ENCODE measurements at places on chromosomes 1 and 21.

DNA sequence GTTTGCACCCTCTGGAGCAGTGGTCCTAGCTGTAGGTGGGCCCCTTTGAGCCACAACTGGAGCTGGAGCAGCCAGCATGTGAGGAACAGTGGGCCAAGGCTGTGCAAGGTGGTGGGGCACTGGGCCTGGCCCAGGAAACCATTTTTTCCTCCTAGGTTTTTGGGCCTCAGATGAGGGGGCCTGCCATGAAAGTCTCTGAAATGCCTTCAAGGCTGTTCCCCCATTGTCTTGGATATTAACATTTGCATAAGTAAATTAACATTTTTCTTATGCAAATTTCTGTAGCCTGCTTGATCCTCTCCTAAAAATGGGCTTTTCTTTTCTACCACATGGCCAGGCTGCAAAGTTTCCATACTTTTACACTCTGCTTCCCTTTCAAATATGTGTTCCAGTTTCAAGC, 212.0 kb downstream of the NTNG1 start:
- no peak for DNase-seq

DNA sequence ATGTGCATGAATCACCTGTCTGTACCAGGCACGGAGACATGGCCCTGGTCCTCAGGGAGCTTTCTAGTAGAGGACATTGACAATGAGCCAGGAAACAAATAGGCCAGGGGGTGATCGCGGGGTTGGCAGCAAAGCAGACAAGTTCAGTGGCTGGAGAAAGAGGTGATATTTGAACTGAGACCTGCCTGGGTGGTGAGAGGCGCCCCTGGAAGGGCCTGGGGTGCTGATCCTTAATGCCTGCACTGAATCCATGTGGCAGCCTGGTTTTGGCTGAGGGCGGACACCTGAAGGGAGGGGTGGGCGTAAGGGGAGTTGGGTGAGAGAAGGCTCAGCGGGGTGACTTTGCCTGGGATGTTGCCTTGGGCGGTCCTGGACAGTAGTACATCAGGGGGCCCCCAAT, 35.9 kb downstream of the URB2 start:
- DNase-seq = no peak

DNA sequence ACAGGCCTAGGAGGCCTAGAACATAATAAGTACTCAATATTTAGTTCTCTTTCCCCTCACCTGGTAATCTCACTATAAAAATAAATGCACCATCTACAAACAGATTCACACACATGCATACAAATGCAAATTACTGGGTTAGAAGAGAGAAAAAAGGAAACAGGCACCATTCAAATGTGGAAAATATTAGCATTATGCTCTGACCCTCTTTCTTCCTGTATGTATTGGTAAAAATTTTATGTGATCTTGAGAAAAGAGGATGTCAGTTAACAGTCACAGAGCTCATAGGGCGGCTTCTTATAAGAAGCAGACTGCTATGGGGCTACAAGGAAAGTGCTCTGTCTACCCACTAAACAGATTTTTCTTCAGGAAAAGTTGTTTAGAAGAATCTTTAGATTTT, 565.4 kb downstream of the LMO4 start:
- no peak for DNase-seq

DNA sequence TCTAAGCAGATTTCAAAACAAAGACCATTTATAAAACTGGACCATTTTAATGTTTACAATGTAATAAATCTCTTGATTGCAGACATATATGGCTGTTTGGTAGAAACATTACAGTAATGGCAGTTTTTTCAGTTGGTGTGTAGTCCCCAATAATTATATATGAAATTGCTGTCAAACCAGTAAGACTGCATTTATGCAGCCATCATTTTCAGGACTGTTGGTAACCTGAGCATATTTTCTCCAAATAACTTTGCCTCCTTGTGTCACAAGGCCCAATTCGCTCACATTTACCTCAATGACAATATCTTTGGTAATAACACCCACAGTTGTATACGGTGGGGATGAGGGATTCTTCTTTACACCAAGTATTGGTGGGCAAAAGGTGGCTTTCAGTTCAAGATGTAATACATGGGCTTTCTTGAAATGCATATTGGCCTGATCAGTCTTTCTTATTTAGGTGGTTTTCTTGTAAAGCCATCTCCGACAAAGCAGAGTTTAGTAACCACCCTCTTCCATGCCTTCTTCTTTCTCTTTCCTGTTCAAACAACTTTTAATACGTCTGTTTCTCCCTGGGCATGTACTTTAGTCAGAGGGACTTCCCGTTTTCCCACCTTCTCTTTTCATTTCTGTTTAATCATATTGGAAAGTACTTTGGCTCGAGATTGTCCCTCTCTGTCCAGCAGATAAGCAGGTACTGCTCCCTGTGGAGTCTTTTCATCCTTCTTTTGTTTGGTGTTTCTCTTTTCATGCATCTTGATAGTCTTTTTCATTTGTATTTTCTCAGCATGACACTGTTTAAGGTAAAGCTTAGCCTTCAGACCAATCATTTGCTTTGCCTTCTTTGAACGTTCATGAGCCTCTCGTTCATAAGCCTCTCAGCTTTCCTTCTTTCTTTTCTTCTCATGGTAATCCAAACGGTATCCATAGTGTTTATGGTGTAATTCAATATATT, 30.4 kb downstream of the ATP2B4 start:
- DNase-seq = no peak

DNA sequence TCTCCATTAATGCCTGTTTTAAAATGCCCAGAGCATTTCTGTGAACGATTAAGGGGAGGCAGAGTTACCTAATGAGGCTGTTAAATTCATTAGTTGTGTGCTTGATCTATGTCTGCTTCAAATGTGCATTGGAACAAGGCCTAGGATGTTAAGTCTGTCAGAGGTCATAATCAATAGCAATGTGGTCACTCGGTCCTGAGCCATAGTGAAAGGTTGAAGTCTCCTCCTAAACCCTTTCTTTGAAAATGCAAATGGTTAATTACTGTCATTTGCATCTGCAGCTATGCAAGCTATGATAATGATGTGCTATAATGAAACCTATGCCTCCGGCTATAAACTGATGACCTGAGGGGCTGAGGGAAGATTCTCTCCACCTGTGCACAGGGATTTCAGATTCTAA, 114.2 kb upstream of the NR5A2 start:
- DNase-seq = no peak

- no peak for DNase-seq
Observed at GRCh38 chr1:22123071-22123390, 19.9 kb downstream of the WNT4 start.

- DNase-seq = no peak
Observed at GRCh38 chr1:245859493-245860114, 647.5 kb downstream of the SMYD3 start.

DNA sequence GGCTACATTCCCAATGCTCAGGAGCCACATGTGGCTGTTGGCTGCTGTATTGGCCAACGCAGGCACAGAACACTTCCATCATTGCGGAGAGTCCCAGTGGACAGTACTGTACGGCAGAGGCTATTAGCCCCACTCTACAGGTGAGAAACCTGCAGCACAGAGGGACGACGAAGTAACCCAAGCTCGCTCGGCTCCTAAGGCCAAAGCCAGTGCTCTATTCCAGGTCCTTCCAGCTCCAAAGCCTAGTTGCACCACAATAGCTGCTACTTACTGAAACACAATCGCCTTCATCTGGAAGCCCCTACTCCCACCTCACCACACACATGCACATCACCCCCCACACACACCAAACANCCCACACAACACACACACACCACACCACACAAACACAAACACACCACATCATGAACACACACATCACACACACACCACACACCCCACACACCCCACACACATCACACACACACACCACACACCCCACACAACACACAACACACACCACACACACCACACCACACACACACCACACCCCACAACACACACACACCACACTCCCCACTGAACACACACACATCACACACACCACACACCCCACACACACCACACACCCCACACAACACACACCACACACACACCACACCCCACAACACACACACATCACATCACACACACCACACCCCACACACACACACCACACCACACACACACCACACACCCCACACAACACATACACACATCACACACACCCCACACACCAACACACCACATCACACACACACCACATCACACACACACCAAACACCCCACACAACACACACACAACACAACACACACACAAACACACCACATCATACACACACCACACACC, 3.2 kb downstream of the LYPD8 start:
- DNase-seq = peak; percentile 11

DNA sequence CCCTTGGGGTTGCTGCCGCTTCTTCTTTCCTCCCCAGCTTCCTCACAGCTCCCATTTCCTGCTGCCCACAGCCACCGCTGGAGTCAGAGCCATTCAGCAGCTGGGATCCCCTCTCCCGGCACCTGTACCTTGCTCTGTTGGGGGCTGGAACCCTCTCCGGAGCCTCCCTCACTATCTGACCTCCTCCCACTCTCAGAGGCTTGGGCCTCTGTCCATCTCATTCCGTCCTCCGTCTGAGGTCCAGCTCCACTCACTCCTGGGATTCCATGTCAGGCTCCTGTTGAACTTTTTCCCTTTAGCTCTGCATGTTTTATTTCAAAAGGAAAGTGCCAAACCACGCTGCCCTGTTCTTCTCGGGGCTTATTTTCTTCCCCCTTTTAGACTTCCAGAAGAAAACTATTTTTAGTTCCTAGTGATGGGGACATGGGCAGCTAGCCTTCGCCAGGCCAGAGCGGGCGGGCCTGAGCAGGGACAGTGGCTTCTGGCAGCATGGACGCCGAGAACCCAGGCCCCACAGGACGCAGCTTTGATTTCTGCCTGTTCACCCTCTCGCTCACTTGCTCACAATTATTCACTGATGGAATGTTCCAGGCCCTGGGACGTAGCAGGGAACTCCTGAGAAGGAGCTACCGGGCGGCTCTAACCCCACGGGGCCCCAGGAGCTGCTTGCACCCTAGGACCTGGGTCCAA, 79.2 kb downstream of the ARHGEF10L start:
- DNase-seq = no peak

DNA sequence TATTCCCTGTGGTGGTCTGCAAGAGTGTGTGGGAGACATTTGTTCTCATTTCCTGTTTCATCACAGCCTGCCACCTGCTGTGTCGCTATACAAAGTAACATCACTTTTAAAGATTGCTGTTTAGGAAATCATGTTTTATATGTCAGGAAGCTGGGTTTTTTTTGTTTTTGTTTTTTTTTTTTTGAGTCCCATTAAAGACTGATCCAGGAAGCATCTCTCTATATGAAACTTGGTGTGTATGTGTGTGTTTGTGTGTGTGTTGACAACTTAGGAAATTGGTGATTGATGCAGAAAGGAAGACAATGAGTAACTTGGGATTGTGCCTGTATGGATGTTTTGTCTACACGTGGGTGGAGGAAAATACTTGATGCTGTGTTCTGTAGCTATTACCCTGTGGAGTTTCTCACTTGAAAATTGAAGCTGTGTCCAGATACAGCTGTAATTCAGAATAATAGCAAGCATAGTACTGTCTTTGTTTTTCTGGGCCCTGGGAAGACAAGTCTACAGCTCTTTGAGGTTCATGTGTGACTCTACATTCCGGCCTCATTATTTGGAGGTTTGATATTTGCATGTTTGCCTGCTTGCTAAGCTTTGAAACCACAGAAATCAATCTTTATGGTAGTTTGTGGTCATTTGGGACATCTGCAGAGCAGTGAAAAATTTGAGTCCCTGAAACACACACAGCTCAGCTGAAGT, 47.9 kb downstream of the LAMC1 start:
- no peak for DNase-seq

DNA sequence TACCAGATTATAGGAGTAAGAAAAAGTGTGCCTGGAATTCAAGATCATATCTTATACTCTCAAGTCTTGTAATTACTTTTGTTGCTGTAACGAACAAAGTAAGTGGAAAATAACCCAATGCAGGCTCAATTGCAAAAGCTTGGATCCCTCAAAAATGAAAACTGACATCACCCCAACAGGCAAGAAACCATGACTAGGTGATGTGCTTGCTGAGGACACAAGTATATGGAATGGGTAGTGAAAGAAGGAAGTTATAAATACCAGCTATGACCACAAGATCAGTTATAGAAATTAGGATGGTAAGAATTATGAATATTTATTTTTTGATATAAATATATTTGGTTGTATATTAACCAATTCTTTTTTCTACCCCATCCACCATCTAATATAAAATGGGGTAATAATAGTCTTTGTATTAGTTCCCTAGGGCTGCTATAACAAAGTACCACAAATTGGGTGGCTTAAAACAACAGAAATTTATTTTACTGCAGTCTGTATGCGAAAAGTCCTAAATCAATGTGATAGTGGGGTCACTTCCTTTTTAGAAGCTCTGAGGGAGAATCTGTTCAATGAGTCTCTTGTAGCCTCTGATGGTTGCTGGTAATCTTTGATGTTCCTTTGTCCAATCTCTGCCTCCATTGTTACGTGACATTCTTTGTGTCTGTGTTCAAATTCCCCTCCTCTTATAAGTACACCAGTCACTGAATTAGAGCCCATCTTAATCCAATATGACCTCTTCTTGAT, 45.0 kb downstream of the DUSP10 start:
- no peak for DNase-seq

DNA sequence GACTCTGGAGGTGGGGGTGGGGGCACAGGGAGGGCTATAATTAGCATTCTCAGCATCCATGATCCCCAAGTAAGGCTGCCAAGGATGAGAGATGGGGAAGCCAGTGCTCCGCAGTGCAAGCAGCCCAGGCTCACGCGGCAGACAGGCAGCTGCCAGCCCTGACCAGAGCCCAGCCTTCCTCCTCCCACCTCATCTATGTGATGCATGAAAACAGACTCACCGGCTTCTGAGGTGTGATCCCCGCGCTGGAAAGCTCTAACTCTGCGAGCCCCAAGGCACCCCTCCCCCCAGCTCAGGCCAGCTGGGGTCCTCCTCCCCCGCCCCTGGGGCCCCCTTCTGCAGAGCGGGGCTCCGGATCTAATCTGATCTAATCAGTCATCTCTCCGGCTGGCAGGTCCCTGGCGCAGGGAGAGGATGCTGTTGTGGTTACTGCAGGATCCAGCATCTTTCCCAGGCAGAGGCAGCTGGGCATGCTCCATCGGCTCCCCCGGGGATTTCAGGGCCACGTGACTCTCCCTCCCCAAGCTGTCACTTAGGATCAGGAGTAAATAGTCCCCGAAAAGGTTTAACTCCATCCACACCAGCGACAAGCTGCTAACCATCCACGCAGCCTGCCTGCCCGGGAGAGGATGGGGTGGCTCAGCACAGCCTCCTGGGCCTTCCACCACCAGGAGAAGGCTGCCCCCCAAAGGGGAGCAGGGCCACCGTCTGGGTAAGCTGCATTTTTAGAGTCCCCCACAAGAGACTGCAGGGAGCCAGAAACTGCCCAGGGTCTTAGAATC, at the start of gene PLEKHA6:
TSS of gene PLEKHA6 (minus strand) at position 456 of the 782 bp plus-strand sequence. CDS start 86,202 bp downstream, outside the sequence.
- DNase-seq = no peak

GRCh38 chr1:36400825-36401601, 3.3 kb upstream of the LSM10 start:
- no peak for DNase-seq

GRCh38 chr21:31875496-31876015, 2.7 kb downstream of the HUNK start:
- DNase-seq = no peak

- no peak for DNase-seq
Observed at GRCh38 chr1:21621051-21621450, 48.1 kb downstream of the RAP1GAP start.

All from NCI-H774 (cell line).